Large intestine (tissue), 12 donors: ENCODE measurements at places on chromosomes 2 and 18.

- no peak for DNase-seq
These were observed 62.7 kb downstream of the BIN1 start for GRCh38 chr2:127044165-127044718.

DNA sequence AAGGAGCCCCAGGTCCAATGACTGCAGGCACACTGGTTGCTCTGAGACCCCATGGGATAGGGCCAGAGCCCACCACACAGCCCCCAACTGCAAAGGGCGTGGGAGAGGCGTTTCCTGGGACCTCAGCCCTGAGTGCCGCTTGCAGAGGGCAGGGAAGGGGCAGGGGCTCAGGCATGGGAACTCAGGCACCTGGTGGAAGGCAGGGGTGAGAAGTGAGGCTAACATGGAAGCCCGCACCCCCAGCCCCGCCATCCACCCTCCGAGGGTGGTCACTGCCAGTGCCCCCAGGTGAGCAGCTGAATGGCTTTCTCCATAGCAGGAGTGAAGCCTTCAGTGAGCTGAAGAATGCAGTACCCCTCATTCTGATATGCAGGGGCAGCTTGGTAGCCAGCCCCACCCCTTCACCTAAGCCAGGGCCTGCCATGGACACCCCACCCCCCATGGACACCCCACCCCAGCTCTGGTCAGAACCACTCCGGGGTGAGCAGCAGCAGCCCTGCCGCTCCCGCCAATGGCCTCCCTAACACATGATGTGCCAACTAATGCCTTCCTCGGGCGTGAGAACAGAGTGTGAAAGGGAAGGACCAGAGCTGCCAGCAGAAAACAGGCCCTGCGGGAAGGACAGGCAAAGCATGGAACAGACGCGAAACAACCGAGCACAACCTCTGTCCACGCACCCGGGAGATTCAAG is 6.6 kb downstream of the KIF1A start:
- DNase-seq, result no peak

GRCh38 chr2:18976168-18976961 is 382.1 kb downstream of the OSR1 start:
- no peak for DNase-seq

- no peak for DNase-seq
These were observed 80.7 kb downstream of the PTPN2 start for GRCh38 chr18:12803069-12803936.

DNA sequence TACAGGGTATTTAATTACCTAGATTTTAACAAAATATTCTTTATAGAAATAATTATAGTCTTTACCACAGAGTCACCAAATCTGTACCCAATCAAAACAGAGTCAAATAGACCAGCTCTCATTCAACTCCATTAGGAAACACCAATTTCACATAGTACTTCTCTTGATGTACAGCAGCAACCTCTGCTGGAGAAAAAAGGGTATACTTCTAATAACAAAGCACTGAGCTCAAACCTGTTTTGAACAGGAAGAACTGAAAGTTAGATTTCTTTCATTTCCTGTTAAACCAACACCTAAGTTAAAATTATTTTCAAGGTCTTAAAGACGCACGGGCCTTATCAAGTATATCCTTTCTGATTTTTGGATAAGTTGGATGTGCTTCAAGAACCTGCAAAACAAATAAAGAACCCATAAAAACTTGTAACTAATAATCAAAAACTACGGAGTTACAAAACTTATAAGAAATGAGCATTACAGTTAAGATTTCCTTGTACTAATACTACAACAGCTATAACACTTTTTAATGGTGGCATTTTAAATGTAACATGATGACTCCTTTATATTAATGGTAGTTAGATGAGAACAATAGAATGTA is 79.0 kb downstream of the TTC21B start:
- DNase-seq, result peak; percentile 67

GRCh38 chr2:158459161-158460003 is 2.6 kb downstream of the PKP4 start:
- DNase-seq, result no peak

DNA sequence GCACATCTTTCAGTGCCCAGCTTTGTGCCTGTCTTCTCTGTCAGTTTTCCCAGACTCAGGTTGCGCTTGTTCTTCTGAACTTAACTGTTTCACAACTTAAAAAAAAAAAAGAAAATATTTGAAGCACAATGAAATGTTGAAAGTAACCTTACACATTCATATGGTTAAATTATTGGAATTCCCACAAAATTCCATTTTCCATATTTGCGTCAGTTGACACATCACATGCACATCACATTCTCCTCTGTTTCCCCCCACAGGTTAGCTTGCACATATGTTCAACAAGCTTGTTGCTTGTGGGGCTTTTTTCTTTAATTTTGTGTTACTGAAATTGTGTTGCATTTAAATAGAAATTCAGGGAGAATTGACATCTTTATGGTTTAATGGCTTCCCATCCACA is 8.3 kb downstream of the MYO1B start:
- no peak for DNase-seq

DNA sequence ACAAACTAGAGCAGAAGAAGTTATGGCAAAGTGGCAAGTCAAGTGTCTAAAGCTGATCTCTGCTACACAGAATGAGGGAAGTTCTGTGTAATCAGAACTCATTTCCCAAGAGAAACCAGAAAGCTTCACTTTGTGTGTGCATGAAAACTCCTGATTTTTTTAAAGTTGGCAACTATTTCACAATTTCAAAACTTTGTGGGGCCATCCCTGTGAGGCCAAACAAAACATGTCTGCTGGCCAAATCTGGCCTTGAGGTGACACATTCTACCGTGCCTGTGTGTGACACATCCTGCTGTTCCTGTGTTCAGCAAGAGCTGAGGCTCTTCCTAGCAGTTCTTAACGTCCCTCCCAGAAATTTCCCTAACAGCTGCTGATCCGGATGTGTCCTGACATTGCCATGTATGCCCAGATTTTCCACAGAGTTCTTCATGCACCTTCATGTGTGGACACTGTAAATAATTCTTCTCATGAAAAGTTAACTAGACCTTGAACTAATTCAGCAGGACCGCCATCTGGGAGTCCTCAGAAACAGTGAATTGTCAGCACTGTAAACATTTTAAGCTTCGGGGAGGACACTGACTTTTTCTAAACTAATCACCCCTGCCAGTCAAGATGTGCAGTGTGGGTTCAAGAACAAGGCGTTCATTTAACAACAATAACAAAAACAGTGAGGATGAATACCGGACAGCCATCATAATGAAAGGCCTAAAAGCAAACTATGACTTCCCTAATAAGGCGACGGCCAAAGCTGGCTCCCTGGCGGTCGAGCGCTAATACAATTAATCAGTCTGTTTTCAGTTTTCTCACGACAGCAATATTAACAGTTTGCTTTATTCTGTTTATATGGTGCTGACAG is 99.0 kb downstream of the PLEKHM3 start:
- no peak for DNase-seq

DNA sequence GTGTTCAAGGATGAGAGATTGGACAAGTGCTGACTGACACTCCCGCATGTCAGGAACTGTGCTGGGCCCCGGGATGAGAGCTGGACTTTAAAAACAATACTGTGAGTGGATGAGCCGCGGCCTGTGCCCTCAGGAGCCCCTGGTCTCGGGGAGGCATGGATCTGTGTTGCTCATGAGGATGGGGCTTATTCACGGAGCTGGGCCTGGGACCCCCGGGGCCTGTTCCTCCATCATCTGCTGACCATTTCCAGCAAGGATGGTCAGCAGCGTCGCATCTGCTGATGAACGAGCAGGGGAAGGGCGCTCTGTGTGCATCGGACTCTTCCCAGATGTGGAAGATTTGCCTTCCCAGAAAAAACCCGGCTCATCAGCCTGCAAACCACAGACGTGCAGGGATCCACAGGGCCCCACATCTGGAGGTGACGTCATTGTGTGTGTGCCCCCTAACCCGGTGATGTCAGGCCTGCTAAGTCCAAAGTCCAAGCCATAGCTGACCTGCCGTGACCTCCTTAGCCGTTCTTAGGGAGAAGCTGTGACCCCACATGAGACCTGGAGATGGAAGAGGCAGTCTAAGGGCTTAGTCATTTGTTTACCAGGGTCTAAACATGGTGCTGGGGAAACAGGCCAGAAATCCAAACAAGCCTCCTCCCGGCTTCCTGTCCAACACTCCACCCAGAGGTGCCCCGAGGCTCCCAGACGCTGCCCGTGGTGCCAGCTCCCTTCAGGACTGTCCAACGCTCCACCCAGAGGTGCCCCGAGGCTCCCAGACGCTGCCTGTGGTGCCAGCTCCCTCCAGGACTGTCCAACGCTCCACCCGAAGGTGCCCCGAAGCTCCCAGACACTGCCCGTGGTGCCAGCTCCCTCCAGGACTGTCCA is 143.9 kb downstream of the PXDN start:
- DNase-seq, result no peak

- peak; percentile 27 for DNase-seq
These were observed 187.5 kb downstream of the LTBP1 start for GRCh38 chr2:33134086-33134771.

DNA sequence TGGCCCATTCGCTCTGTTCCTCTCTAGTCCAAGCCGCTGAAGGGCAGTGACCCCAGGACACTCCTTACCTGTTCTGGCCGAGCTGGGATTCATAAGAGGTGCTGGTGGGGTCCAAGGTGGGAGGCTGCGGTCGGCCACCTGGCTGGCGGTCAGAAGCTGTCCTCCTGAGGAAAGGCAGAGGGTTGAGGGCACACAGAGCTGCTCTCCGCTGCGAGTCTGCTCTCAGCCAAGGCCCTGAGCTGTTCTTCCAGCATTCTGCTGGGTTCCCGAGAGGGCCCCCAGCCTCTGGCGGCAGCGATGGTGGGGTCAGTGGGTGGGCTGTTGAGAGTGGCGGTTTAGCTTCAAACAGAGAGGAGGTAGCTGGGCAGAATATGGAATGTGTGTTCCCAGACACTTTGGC is 3.8 kb downstream of the PCARE start:
- DNase-seq, result no peak

GRCh38 chr2:75326645-75327044 is 127.3 kb upstream of the TACR1 start:
- DNase-seq, result no peak

- DNase-seq, result no peak
These were observed 616.6 kb downstream of the METTL4 start for GRCh38 chr18:1954583-1955312.

GRCh38 chr2:20353241-20353992 is 2.8 kb upstream of the PUM2 start:
- no peak for DNase-seq

DNA sequence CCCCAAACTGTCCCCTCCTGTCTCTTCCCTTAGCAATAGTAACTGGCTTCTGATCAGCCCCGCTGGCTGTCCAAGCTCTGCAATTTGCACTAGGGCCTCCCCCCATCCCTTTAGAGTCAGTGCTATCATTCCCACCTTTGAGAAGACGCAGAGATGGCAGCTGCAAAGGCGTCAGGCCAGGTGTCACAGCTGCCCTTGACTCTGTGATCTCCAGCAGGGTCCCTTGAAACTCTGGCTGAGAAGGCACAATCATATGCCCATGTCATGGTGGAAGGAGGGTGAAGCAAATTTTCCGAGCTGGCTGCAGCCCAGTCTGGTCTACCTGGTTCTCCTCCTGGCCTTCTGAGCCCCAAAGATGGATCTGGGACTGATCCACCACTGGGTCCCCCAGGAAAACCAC is 49.2 kb upstream of the TEX51 start:
- DNase-seq, result no peak

GRCh38 chr2:198611201-198611600 is 806.8 kb downstream of the PLCL1 start:
- DNase-seq, result no peak

- DNase-seq, result no peak
These were observed 57.5 kb upstream of the CPO start for GRCh38 chr2:206881708-206882410.

GRCh38 chr2:86617153-86617552 is 6.5 kb downstream of the RNF103 start:
- no peak for DNase-seq

DNA sequence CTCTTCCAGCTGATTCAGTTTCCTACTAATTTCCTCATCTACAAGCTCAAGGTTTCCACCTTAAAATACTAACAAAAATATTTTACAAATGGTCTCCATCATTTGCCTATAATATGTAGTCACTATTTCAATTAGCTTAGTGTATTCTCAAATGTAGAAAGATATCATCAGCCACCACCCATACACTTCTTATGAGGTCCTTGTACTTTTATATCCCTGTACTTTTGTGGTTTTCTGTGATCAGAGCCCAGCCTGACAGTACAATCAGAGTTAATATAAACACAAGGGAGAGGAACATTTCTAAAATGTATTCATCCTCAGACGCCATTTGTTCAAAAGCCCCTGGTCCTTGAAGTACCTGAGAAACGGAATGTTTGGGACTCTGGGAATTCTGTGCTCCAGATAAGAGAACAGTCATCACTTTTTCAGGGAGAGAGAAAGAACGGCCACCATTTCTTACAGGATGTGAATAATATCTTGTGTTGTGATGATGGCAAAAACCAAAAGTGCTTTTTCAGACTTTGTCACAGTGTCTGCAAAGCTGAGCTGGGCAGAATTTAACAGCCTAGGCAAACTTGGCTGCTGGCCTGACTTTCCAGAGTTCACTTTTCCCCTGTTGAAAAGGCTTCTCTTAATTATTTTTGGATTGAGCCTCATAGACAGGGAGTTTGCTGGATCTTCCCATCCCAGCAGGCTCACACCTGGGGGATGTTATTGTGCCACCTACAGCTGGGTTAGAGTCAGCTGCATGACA is 361.7 kb upstream of the ACVR2A start:
- DNase-seq, result no peak

DNA sequence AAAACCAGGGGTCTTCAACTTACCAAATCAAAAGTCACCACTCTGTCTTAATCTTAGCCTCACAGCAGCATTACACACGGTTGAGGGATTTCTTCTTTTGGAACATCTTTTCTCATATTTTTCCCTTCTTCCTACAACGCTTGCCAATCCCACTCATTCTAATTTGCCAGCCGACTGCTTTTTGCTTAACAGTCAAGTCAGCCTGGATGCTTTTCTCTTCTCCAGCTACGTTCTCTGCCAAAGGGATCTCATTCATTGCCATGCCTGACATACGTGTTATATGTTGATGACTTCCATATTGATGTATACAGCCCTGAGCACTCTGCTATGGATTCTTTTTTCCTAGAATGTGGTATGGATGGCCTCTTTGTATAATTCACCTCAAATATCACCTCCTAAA is 37.3 kb downstream of the CDH19 start:
- no peak for DNase-seq

DNA sequence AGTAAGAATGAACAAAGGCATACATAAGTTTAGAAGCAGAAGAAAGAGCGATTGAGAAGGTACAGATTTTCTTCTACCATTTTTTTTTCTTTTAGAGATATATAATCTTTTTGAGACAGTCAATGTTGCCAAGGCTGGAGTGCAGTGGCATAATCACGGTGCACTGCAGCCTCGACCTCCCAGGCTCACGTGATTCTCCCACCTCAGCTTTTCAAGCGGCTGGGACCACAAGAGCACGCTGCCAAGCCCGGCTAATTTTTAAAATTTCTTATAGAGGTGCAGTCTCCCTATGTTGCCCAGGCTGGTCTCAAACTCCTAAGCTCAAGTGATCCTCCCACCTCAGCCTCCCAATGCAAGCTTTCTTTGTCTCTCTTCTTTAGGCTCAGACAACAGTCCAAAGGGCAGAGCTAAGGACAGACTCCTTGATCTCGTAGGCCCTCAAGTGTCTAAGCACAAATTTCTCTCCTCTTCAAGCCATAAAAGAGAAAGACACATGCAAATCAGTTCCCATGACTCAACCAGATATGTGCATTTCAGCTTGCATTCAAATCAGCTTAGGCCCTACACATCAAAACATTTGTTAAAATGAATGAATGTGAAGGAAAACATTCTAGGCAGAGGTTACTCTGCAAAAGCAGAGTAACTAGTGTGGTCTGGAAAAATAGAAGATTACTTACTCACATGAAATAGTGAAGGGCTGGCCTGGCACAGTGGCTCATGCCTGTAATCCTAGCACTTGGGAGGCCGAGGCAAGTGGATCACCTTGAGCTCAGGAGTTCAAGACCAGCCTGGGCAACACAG is 18.0 kb downstream of the ITSN2 start:
- peak; percentile 39 for DNase-seq
